Vein endothelial cell (primary cell): ENCODE measurements at places on chromosomes 3 and 15. TPM values are rescaled to one million over a fixed set of nuclear protein-coding genes. Genes with fewer than 3 reads are reported as not detected.

The GOLGA6L24 gene
- not detected in 2 replicates for total RNA-seq

The CLRN1 gene
- not detected in 2 replicates for total RNA-seq

The FBN1 gene
- total RNA-seq, result 103 and 127 TPM in 2 replicates

The PLD1 gene
- total RNA-seq, result 64.7 and 65.4 TPM in 2 replicates

The DAZL gene
- total RNA-seq, result not detected in 2 replicates

The OR5K1 gene
- not detected in 2 replicates for total RNA-seq

The TMEM62 gene
- 16.4 and 18.0 TPM in 2 replicates for total RNA-seq

The MASP1 gene
- total RNA-seq, result 5.2 and 5.6 TPM in 2 replicates

The SPSB4 gene
- not detected in 2 replicates for total RNA-seq

The GOLGA6B gene
- not detected in 2 replicates for total RNA-seq

The CCR4 gene
- 0.10 TPM in 1 of 2 replicates, not detected in the other for total RNA-seq

The TFG gene
- total RNA-seq, result 87.9 and 89.6 TPM in 2 replicates

The SKIC8 gene
- 58.1 and 63.0 TPM in 2 replicates for total RNA-seq

The GPR149 gene
- total RNA-seq, result not detected in 2 replicates

The ATP8B4 gene
- 0.29 and 0.33 TPM in 2 replicates for total RNA-seq

The LTF gene
- total RNA-seq, result under 0.01 and 0.10 TPM in 2 replicates

The MLF1 gene
- total RNA-seq, result 7.5 and 7.9 TPM in 2 replicates

The LRRC28 gene
- 20.6 and 25.1 TPM in 2 replicates for total RNA-seq

The SLC22A13 gene
- total RNA-seq, result under 0.01 and 0.29 TPM in 2 replicates

The STRIT1 gene
- total RNA-seq, result not detected in 2 replicates

The ZDHHC19 gene
- total RNA-seq, result not detected in 2 replicates

The THBS1 gene
- 11,178 and 12,995 TPM in 2 replicates for total RNA-seq

The LIPC gene
- 0.33 TPM in 1 of 2 replicates, not detected in the other for total RNA-seq

The SLC6A20 gene
- not detected in 2 replicates for total RNA-seq

The DMXL2 gene
- 11.8 and 15.2 TPM in 2 replicates for total RNA-seq
